ENCODE measurements at places on chromosomes 16 and 17.

- DNase-seq = no peak
These were observed 29.9 kb upstream of the IRX6 start for GRCh38 chr16:55294129-55294528.

- no peak for DNase-seq
These were observed 51.1 kb upstream of the CRHR1 start for GRCh38 chr17:45732926-45733505.

DNA sequence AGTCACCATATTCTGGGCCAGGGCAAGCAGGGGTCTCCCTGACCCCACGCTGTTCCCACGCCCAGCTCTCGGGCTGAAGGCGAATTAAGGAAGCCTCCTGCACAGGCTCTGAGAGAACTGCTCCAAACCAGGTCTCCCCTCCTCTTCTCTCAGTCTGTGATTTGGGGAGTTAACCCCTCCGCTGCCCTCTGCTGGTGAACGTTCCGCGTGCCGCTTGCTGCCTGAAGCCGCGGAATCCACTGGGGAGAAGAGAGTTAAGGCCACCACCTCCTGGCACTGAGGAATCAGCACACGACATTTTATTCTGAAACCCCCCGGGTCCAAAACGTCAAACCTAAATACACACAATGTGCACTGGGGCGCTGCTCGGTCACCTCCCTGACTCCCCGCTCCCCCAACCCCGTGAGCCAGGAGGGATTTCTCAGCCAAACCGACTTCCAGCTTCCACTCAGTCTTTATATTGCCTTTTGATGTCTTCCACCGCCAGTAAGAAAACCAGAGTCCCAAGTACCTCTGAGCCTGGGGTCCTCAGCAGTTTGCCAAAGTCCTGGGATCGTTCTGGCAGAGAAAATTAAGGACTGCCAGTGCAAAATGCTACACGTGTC is 54.4 kb upstream of the RCVRN start:
- peak; percentile 21 for DNase-seq

- DNase-seq = no peak
These were observed 9.1 kb downstream of the RMI2 start for GRCh38 chr16:11354407-11354732.

DNA sequence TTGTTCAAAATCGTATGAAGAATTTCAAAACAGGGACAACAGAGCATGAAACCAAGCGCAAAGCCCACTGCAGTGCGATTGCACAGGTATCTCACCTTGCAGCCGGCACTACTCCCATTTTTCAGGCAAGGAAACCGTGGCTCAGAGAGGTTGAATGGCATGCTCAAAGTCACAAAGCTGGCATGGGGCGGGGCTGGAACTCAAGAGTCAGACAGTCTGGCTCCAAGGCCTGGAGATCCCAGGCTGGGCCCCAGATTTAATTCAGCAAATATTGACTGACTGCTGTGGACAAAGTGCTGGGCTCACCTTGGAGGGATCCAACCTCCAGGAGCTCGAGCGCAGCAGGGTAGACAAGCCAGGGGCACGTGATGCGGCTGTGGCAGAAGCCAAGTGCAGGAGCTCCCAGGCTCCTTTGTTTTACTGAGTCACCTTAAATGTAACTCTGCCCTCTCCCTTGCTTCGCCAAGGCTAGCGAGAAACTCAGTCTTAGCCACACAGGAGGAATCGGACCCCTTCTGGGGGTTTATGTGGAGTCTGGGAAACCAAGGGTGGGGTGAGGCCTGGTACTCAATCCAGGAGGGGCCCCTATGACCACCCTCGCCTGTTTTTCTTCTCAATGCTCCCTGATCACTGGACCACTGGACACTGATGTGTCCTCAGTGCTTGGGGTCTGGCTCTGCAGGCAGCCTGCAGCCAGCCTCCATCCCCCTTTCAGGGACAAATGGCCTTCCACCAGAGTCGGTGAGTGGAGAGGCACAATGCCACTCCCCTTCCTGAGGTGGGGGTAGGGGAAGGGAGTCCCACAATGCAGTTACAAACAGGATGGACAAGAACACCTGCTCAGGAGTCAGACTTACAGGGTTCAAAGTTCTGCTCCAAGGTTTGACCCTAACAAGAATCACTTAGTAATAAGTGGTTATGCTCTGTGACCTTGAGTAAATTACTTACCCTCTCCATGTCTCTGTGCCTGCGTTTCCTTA is 3.9 kb upstream of the SPATA20 start:
- no peak for DNase-seq

DNA sequence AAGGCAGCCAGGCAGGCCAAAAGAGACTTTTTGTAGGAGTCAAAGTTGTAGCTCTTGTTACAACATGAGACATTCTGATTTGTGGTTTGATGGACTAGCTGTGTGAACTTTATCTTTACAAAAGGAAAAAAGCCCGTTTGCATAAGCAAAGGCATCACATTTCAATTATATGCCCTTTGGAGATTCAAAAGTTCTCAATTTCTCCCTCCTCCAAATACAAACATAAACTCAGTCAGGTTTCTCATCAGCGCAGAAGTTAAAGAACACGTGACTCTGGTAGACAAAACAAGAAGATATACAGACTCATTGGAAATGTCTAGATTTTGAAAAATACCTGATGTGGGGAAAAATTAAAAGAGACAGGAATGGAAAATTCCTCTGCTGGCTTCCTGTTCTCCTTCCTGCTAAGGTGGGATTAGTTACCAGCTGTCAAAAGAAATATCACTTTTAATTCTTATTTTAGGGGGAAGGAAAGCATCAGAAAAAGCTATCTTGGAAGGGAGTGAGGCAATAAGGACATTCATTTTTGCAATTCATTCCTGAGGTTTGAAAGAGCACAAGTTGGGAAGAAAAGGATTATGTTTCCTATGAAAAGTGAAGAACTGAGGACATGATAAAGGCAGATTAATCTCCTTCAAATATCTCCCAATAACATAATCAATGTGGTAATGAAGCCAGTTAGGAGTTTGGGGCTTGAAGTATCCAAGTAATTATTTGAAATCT is 4.6 kb upstream of the KCNJ16 start:
- no peak for DNase-seq
